ENCODE measurements at places on chromosomes 5 and 9.

DNA sequence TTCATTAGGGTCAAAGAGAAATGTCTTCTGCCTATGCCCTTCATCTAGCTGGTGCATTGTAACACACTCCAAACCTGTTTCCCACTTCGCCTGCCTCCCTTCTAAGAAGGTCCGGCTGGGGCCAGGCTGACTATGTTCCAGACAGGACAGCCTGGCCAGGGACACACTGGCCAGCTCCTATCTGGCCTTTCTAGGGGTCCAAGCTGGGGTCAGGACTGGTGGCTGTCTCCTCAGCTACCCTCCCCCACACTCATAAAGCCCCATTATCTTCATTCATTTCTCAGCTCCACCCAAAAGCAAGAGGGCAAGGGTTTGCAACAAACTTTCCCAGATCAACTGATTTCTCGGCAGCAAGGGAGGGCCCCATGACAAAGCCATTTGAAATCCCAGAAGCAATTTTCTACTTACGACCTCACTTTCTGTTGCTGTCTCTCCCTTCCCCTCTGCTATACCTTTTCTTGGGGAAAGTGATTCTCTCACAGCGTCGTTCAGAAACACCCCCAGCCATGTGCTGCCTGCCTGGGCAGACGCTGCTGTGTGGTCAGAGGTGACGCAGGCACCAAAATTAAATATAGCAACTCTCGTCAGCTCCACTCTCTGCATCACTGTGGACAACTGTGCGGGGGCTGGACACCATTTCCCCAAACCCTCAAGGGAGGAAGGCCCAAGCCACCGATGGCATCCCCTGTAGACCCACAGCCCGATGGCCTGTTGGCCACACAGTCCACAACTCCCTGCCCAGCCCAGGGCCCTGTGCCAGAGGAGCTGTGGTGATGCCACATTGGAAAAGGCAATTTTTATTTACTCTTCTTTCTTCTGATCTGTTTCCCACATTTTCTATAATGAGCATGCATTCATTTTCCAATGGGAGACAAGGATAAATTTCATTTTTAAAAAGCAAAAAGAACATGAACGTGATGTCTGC is 6.1 kb downstream of the IL13 start:
- DNase-seq = no peak

GRCh38 chr5:92548346-92548745 is 1032.7 kb downstream of the NR2F1-AS1 start:
- no peak for DNase-seq

- no peak for DNase-seq
These were observed 17.2 kb upstream of the ADAMTSL1 start for GRCh38 chr9:18456624-18457237.

DNA sequence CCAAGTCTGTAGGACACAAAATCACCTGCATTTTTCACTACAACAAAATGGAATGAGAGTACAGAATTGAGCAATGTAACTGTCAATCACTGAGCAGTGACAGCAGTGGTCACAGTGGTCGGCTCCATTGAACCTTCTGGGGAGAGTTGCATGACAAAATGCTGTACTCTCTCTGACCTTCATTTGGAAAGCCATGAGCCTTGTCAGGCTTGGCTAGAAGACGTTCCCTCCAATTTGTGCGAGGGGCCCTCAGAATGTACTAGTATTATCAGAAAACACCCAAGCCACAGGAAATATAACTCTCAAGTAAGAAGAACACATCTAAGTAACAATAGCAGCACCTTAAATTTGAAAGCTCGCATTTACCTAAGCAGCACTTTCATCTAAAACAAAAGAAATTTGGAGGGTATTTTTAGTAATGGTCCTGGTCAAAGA is 425.6 kb upstream of the MEF2C start:
- no peak for DNase-seq

- DNase-seq = no peak
These were observed 43.3 kb downstream of the CREBRF start for GRCh38 chr5:173099461-173099860.

DNA sequence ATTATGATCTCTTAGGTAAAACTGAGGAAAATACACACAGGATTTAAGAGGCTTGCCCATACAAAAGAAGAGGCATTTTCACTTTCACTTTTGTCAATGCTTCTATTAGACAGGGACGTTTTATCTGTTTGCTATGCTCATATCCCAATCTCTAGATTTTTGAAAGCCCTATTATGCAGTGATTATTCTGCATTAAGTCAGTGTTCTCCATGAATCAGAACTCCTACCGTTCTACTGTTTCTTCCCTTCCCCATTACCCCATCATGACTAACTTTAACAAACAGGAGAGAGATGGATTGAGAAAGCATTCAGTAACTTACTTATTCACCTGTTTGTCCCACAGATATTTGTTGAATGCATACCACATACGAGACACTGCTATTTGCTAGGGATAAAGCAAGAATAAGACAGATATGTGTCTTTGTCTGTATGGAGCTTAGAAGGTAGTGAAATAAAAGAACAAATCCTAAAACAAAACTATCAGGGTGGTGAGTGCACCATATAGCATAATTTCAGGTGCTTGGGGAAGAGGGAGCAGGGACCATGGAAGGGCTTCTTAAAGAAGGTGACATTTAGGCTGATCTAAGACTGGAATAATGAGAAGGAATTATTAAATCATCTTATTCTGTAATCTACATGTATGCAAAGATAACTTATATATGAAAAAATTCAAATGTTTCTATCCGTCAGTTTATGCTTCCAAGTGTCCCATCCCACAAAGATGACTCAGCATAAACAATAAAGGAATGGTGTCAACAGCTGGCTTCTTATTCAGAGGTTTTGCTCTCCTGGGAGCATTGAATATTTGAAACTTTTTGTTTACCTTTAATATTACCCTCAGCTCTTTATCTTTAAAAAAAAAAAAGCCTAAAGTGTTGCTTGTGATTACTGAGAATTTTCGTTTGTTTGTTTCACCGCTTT is 328.1 kb downstream of the HINT1 start:
- DNase-seq = no peak

GRCh38 chr5:52328220-52328806 is 459.4 kb upstream of the ITGA1 start:
- no peak for DNase-seq

DNA sequence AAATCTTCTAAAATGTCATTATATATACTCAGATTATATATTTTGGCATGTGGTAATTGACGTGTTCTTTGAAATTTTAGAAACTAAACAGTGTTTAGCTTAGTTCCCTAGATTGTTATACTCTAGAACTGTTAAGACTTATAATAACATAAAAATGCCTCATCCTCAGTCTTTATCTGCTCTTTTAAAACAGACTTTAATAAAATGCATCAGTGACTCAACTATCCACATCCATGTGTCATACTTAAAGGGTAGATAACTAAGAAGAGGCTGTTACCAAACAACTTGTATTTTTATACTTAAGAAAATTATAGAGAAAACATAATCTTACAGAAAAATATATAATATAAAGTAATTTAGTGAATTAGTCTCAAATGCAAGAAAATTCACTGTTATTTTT is 15.2 kb downstream of the NFIL3 start:
- no peak for DNase-seq

GRCh38 chr5:93567424-93567823 is 13.6 kb downstream of the NR2F1-AS1 start:
- DNase-seq = no peak

DNA sequence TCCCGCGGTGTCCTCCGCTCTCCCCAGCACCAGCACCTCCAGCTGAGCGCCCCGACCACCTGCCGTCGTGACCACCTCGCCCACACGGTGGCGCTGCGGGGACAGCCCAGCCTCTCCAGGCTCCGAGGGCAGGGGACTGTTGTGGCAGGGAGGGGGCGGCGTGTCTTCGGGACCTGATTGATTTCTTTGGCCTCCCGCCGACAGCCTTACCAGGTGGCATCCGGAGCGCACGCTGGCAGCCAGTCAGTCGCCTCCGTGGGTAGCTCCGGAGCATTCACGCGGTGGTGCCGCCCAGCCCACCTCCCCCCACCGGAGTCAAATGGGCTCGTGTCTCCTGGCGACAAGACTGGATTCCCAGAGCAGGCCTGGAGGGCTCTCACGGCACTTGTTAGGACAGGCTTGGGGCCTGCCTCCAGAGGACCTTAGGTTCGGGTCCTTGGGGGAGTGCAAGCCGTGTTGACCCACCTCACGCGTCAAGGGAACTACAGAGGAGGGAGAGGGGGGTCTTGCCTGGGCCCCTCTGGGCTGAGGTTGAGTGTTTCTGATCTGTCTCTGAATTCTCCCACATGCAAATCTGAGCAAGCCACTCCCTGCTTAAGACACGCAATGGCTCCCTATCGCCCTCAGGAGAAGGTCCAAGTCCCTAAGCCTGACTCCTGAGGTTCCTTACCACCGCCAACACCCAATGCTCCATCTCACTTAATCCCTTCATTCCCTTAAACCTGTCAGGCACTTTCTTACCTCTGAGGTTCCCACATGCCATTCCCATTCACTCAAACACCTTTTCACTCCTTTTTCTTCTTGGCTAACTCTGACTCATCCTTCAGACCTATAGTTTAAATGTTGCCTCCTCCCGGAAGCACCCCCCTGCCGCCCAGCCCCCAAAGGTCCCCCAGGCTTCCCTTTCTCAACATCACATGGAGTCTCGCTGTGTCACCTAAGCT is 51.2 kb upstream of the GGTA1 start:
- DNase-seq = peak; percentile 84

DNA sequence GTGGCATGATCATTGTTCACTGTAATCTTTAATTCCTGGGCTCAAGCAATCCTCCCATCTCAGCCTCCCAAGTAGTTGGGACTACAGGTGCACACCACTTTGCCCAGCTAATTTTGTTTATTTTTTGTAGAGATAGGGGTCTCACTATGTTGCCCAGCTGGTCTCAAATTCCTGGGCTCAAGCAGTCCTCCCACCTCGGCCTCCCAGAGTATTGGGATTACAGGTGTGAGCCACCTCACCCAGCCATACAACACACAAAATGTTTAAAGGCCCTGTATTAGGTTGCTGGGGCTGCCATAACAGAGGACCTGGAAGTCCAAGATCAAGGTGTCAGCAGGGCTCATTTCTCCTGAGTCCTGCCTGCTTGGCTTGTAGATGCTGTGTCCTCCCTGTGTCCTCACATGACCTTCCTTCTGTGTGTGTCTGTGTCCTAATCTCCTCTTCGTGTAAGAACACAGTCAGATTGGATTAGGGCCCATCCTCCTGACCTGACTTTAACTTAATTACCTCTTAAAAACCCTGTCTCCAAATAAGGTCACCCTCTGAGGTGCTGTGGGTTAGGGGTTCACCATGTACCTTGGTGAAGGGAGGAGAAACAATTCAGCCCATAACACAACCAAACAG is 5.4 kb downstream of the UBE2QL1 start:
- no peak for DNase-seq

- no peak for DNase-seq
These were observed 87.4 kb downstream of the LMX1B start for GRCh38 chr9:126700903-126701812.

- peak; percentile 15 for DNase-seq
These were observed 2.4 kb downstream of the ATG12 start for GRCh38 chr5:115838885-115839518.

- DNase-seq = no peak
These were observed 172.4 kb downstream of the DMRT2 start for GRCh38 chr9:1222511-1222910.

GRCh38 chr9:114238891-114239875 is 83.7 kb upstream of the ORM1 start:
- no peak for DNase-seq

- peak; percentile 19 for DNase-seq
These were observed 13.2 kb upstream of the CEL start for GRCh38 chr9:133048595-133048994.

GRCh38 chr5:58459146-58460001 is 512 bp downstream of the PLK2 start:
- DNase-seq = peak; percentile 21

- DNase-seq = no peak
These were observed 439.9 kb upstream of the KLF4 start for GRCh38 chr9:107929443-107929842.

DNA sequence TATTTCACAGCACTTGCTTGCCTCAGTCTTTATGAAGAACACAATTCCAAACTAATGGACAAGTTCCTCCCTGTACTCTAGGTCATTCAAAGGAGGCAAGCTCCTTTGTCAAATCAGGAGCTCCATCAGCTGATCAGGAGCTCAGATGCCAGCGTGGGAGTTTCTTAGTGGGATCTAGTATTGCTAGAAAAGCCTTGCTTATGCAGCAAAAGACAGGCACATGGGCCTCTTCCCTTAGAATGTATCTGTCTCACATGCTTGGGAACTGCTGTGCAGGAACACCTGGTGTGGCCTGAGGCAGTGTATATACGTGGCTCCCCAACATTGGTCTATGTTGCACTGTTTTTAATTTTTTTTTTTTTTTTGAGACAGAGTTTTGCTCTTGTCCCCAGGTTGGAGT is 21.4 kb upstream of the HAVCR1 start:
- DNase-seq = no peak

DNA sequence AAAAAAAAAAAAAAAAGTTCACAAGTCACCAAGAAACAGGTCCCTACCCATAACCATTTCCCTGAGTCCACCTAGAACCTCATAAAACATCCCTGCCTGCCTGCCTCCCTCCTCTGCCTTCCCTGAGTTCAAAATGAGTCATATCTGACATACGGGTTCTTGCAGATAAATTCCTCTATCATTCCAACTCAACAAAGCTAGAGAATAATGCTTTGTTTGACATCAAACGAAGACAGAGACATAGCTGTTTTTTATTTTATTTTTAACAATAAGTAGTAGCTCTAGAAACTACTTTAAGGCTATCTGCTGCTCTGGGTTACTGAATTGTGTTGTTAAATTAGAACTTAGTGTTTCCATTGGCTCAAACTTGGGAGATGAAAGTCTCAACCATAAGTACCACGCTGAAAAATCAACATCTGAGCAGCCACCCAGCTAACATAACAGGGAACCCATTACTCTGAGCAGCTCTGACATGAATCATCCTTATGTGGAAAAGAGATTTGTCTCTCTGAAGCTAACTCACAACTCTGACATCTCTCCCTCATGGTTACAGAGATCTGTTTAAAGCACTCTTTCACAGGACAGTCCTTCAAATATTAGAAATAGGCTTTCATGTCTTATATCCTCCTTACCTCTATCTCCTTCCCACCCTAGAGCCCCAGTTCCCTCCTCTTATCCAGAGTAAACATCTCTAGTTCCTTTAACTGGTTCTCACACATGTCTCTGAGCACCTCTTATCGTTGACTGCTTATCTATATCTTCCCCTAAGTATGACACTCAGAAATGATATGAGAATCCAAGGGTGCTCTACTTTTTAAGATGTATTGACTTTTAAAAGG is 12.1 kb downstream of the TMEM245 start:
- DNase-seq = no peak

DNA sequence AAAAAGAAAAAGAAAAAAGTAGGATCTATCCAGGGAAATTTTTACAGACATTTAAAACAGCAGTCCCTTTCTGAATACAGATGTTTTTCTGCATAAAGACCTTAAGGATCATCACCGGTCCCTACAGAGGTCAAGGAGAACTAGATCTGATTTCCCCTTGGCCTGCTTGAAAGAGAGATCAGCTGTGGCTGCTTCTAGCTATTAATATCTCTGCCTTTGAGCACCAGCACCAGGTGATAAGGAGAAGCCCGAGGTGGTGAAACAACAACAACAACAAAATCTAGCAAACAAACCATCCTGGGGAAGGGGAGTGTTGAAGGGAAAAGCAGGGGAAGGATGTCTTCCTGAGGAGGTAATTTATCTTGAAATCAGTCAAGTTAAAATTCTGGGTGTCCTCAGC is 42.1 kb downstream of the ZNF366 start:
- DNase-seq = no peak

- DNase-seq = no peak
These were observed 9.4 kb downstream of the OR2K2 start for GRCh38 chr9:111320631-111321030.

- peak; percentile 8 for DNase-seq
These were observed 10.5 kb downstream of the NR2F1-AS1 start for GRCh38 chr5:93570294-93571113.
